D341Med (cell line): ENCODE measurements at places on chromosomes 7 and 10.

DNA sequence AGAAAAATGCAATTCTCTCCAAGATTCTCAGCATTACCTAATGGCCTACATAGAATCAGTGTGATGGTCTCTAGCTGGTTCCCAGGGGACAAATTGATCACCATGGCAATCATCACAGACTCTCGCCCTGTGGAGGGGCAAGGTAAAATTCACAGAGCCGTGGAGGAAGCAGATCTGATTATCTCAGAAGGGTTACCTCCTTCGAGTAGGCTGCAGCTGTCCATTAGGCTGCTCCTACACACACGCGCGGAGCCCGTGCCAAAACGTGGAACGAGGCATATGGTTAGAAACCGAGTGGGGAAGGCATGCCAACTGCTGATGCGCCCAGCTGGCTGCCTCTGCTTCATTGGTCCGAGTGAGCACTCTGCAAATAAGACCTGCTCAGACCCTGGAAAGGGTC is 52.8 kb upstream of the PTER start:
- DNase-seq = peak; percentile 59

DNA sequence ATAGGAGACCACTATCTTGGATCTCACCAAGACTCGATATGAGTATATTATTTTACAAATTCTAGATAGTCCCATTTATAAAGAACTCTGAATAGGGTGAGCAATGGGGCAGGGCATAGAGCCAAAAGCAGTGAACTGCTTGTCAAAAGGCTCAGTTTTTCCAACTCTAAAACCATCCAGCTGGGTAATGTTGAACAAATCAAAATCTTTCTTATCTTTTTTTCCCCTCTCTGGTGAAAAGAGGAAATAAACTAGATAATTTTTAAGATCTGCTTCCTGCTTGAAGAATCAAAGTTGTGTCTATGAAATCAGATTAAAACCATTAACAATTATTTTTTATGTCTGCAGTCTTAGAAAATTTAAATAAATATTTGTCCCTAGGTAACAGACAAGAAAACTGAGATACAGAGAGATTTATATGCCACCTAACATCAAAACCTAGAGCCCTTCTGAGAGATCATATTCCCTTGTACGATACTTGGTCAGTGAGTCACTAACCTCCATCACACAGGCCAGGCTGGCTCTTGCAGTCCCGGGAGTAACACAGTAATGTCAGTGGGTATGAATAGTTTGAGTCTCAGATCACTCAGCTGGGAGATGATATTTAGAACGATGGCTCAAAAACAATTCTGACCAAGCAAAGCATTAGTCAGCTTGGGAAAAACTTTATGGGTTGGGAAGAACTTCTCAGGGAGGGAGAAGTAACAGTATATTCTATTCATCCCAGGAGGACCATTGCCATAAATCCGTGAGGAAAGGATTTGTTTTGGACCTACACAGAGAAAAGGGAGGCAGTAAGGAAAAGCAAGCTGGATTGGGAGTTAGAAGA is 178.8 kb downstream of the REEP3 start:
- no peak for DNase-seq

DNA sequence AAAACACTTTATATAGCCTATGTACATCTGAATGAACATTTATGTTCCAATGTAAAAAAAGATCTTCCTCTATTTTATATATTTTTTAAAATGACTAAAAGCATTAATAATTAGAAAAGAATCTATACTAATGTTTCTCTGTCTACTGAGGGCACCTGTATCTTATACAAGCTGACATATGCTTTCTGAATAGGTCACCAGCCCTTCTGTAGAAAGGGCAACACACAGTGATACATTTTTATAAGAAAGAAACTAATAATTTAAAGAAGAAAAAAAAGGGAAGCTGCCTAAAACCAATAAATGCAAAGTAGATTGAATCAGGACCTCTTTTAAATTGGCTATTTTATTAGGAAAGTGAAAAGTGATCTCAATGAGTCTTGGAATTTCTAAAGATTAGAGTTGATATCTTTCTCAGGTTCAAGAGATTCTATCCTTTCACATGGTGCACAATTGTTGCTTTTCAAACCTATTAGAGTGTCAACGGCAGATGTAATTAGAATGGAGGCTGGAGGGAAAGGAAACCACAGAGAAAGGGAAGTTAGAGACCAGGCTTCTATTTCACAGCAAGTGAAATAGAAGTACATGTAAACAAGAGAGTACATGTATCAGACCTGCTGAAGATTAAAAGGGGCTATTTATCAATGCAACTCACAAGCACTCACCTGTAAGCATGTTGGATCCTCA is 6.3 kb downstream of the MTPN start:
- DNase-seq = no peak

- DNase-seq = no peak
Observed at GRCh38 chr10:3955493-3955892, 170.5 kb upstream of the KLF6 start.

- no peak for DNase-seq
Observed at GRCh38 chr10:98391065-98391464, 23.9 kb downstream of the PYROXD2 start.

DNA sequence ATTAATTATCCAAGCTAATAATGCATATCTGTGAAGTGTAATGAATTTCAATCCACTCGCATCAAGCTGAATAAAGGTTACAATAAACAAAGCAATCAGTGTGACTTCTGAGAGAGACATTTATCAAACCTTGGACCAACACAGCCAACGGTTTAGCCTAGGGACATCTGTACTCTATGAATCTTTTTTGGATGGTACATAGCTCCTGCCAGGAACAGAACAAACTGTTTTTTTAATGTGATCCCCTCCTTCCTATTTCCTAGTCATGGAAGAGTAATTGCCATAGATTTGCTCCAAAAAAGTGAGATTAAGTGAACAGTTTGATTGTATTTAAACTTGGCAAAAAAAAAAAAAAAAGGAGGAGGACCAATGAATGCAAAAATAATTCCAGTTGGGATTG is 11.2 kb upstream of the NRCAM start:
- no peak for DNase-seq

DNA sequence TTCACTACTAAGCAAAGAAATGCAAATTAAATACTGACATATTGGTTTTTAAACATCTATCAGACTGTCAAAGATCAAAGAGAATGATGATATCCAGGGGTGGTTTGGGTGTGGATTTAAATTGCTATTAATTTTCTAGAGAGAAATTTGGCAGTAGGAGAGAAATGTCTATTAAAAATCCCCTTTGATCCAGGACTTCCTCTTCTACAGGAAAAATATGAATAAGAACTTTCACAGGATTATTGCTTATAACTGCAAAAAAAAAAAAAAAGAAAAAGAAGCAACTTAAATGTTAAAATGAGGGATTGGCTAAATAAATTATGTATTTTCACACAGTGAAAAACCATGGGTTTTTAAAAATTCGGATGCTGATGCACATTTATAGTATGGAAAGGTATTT is 21.0 kb downstream of the CFAP58 start:
- DNase-seq = no peak

DNA sequence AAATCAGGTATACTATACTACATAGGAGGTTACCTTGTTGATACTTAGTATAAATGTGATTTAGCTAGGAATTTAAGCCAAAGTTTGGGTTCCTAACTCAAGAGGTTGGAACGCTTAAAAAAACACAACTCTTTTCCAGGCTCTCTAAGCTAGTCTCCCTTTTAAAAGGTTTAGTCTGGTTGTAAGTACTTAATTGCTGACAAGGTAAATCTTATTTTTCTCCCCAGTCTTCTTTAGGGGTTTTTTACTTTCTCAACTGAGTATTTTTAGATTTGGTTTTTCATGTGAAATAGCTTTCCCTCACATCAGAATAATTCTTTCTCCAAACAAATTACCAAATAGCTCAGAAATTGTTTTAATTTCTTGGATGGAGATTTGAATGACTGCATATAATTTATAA is 20.8 kb upstream of the CTTNBP2 start:
- DNase-seq = no peak

DNA sequence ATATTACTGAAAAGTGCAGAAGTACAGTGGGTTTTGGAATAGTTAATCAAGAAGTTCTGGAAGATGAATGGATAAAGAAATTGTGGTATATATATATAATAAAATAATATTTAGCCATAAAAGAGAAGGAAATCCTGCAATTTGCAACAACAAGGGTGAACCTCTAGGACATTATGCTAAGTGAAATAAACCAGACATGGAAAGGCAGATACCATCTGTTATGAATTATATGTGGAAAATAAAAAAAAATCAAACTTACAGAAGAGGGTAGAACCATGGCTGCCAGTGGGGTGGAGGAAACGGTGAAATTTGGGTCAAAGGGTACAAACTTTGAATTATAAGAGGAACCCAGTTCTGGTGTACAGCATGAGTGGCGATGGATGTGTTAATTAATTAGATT is 162.6 kb downstream of the BICC1 start:
- DNase-seq = no peak

GRCh38 chr7:824664-825063 is 7.6 kb upstream of the SUN1 start:
- DNase-seq = peak; percentile 26

- DNase-seq = no peak
Observed at GRCh38 chr7:11655163-11655562, 176.8 kb downstream of the THSD7A start.

DNA sequence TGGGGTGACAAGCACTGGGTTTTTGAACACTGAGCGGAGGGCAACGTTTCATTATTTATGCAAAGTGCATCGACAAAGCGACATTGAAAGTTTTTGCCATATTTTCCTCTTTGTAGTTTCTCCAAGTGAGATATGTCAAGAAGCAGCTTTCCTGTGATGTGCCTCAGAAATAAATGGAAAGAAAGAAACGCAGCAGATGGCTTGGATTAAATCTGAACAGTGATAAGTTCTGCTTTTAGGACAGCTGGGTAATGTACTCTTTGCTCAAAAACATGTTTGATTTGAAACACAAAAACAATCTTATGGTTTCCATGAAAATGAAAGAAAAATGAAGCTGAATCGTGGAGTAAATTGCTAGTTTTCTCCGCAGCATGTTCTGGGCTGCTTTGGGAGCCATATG is 166.3 kb downstream of the PTPRN2 start:
- DNase-seq = no peak

GRCh38 chr7:43669286-43670081 is 59.8 kb downstream of the COA1 start:
- no peak for DNase-seq
